ENCODE measurements at places on chromosomes 7 and 10.

DNA sequence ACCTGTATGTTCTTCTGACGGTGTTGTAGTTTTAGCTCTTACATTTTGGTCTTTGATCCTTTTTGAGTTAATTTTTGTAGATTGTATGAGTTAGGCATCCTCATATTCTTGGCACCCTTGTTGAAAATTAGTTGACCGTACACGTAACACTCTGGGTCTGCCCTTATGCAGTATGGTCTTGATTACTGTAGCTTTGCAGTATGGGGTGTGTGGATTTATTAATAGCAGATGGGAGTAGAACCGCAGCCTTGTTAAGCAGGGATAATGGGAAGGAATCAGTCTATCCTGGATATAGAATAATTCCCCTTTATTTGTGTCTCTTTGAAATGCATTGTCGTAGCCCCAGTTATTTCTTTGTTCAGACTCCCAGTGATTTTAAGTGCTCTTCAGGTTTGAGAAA lies 95.5 kb downstream of the UBE3C start:
- DNase-seq, result peak; percentile 89

GRCh38 chr10:75180592-75180991 lies 30.0 kb upstream of the VDAC2 start:
- DNase-seq, result no peak

GRCh38 chr7:1592299-1592871 lies 22.6 kb upstream of the PSMG3 start:
- DNase-seq, result no peak

DNA sequence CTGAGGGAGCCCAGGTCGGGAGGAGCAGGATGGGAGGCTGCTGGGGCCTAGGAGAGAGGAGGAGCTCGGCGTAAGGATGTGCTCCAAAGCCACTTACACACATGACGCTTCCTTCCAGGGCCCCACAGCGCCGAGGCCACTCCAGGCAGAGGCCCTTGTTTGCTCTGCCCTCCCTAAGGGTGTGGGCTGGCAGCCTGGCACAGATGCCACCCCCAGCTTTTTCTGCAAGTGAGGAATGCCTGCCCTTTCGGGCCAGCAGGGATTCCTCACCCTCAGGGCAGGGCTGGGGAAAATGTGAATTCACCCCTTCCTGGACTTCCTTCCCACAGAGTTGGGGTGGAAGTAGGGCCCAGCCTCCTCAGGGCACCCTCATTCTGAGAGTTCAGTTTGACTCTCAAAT lies 5.6 kb upstream of the AQP1 start:
- no peak for DNase-seq

GRCh38 chr10:65571011-65571570 lies 1354.7 kb upstream of the LRRTM3 start:
- DNase-seq, result peak; percentile 10

- no peak for DNase-seq
Observed at GRCh38 chr10:78332012-78332411, 298.3 kb downstream of the RPS24 start.

DNA sequence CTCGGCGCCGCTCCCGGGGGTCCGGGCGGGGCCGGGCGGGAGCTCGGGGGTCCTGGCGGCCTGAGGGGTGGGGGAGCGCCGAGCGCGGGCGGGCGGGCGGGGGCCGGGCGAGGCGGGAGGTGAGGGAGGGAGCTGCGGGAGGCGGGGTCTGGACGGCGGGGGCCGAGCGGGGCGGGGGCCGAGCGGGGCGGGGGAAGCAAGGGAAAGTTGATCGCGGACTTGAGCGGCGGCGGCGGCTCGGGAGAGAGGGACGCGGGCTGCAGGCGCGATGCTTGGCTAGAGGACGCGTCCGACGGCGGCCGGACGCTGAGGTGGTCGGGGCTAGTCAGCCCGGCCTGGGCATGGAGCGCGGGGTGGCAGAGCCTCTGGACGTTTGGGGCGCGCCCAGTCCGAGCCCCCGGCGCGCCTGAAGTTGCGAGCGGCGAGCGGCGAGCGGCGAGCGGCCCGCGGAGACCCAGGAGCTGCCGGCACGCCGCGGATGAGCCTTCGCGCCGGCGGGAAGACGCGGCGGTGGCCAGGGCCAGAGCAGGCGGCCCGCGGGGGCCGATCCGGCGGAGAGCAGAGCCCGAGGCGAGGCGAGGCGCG lies at the start of gene CDH23:
Gene CDH23, plus strand, starts transcription at position 210 of the 585 bp plus-strand sequence. CDS start 42,912 bp downstream, outside the sequence.
- DNase-seq, result no peak

DNA sequence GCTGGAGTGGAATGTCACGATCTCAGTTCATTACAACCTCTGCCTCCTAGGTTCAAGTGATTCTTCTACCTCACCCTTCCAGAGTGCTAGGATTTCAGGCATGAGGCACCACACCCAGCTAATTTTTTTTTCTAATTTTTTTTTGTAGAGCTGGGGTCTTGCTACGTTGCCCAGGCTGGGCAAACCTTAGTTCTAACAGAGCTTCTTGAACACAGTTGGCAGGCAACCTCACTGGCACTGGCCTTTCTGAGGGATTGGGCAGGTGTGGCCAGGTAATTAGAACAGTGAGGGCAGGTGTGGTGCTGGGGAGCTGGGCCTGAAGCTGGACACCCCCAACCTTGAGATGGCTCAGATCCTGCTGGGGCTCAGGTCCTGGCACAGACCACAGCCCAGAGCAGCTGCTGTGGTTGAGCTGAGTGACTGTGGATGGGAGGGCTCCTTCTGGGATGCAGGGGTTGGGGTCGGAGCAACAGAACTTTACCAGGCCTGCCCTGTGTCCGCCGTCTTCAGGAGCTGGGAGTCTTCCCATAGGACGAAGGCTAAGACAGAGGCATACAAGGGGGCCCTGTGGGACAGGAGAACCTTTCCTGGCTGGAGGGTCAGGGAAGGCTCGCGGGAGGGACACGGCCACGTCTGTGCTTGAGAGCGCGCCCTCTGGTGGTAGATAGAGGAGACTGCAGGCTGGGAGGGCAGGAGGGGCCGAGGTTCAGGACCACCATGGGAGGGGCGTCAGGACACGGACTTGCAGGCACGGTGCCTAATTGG lies 48.2 kb downstream of the COL26A1 start:
- DNase-seq, result peak; percentile 19

- DNase-seq, result no peak
Observed at GRCh38 chr10:79320316-79320715, 27.0 kb upstream of the PPIF start.

GRCh38 chr7:31910191-31910590 lies 160.0 kb downstream of the PDE1C start:
- DNase-seq, result no peak

DNA sequence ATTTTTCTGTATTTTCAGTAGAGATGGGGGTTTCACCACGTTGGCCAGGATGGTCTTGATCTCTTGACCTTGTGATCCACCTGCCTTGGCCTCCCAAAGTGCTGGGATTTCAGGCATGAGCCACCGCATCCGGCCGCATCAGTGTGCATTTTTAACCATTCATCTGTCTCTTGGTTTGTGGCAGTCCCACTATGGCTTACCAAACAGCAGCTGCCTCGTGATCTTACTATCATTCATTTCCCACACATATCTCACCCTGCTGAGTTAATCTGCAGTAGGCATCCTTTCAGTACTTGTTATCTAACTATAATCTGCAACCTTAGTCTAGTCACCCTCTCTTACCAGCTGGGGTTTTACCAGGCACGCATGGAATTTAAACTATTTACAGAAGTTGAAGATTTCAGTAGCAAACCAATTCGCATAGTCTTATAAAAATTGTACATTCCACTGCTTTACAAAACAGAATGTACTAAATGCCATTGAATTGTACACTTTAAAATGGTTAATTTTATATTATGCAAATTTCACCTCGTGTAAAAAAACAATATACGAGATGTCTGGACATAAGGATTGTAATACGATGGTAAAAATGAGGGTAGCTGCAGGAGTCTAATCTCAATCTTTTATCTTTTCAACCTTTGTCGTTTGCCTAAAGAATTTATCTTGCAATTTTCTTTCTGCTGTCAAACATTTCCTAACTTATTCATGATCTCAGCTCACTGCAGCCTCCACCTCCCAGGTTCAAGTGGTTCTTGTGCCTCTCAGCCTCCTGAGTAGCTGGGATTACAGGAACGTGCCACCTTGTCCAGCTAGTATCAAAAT lies 4.6 kb upstream of the TBC1D12 start:
- peak; percentile 28 for DNase-seq

DNA sequence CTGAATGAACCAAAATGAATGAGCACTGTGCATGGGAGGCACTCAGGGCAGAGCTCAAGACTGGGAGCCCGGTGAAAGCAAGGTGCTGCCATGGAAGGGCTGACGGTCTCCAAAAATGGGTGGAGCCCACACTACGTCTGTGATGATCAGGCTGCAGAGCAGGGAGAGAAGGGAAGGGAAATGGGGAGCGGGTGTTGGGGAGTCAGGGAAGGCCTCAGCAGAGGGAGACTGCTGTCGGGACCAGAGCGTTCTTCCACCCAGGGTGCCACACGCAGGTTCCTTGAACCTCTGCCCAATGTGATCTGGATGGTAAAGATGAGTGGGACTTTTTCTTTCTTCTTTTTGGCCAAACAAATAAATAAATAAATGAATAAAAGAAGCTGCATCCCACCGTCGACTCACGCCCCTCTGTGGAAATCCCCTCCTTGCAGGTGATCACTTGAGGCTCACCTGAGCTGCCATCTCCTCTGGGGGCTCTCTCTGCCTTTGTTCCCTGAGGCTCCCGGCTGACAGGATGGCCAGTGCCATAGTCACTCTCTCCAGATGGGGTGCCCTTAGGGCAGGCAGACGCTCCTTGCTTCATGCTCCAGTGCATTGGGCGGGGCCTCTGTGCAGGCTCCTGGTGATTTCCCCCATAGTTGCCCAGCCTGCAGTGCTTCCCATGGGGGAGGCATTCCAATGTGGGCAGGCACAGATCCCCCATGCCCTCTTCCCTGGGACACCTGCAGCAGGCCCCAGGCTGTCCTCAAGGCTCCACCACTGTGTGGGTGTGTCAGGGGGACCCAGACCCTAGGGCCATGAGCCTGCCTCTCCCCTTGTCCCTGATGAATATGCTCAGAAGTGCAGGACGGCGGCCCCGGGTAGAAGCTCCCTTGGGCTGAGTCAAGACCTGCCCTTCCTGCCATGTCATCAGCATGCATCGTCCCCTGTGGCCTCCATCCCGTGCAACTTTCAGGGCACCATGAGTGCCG lies 131.8 kb downstream of the PTPN20 start:
- no peak for DNase-seq

- no peak for DNase-seq
Observed at GRCh38 chr10:6892864-6893263, 312.8 kb upstream of the PRKCQ start.

DNA sequence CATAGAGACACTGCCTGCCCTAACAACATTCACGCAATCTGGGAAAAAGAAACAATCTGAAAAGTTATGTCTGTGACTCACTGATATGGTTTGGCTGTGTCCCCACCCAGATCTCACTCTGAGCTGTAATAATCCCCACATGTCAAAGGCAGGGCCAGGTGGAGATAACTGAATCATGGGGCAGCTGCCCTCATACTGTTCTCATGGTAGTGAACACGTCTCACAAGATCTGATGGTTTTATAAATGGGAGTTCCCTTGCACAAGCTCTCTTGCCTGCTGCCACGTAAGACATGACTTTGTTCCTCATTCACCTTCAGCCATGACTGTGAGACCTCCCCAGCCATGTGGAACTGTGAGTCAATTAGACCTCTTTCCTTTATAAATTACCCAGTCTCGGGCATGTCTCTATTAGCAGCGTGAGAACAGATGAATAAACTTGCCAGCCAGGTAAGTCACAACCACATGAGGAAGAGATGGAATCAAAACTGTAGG lies 341.5 kb upstream of the AOAH start:
- peak; percentile 18 for DNase-seq

GRCh38 chr10:14656052-14656730 lies 118.5 kb downstream of the FAM107B start:
- DNase-seq, result no peak

GRCh38 chr7:152913492-152913891 lies 153.9 kb downstream of the ACTR3B start:
- DNase-seq, result no peak

DNA sequence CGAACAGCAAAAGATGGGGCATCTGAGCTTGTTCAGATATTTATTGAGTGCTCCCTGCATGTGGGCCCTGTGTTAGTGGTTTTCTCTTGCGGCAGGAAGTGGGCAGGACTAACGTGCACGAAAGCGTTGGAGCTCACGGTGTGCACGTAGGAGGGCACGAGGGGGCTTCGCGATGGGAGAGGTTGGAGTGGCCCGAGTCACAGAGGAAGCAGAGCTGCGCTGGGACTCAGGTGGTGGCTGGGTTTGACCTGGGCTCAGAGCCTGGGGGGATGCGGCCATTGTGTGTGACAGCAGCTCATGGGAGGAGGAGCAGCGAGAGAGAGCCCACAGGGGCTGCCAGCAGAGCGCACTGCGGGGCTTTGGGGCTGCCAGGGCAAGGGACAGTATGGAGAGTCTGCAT lies 7.7 kb downstream of the ZSCAN25 start:
- no peak for DNase-seq

- DNase-seq, result no peak
Observed at GRCh38 chr7:150388306-150388705, 9.2 kb downstream of the ZNF775 start.

DNA sequence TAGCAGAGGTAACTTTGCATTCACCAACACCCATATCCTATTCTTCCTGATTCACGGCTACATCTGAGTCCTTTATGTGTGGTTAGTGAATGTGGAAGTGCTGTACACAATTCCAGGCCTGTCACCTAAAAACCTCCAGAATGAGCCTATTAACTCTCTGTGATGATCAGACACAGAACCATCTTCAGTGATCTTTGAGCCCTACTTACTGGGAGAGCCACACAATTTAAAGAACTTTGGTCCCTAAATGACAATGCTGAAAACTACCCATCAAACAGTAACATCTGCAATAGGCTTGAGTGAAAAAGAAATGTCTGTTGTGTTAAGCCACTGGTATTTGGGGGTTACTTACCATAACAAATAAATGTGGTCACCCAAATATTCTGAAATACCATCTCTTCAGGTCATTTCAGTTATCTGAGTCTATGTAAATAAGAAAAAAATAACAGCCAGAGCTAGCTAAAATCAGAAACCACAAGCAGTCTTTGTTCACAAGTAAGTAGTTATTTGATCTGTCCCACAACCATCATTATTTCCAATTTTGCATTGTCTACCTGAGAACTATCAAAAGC lies 145.7 kb downstream of the HGF start:
- DNase-seq, result no peak

DNA sequence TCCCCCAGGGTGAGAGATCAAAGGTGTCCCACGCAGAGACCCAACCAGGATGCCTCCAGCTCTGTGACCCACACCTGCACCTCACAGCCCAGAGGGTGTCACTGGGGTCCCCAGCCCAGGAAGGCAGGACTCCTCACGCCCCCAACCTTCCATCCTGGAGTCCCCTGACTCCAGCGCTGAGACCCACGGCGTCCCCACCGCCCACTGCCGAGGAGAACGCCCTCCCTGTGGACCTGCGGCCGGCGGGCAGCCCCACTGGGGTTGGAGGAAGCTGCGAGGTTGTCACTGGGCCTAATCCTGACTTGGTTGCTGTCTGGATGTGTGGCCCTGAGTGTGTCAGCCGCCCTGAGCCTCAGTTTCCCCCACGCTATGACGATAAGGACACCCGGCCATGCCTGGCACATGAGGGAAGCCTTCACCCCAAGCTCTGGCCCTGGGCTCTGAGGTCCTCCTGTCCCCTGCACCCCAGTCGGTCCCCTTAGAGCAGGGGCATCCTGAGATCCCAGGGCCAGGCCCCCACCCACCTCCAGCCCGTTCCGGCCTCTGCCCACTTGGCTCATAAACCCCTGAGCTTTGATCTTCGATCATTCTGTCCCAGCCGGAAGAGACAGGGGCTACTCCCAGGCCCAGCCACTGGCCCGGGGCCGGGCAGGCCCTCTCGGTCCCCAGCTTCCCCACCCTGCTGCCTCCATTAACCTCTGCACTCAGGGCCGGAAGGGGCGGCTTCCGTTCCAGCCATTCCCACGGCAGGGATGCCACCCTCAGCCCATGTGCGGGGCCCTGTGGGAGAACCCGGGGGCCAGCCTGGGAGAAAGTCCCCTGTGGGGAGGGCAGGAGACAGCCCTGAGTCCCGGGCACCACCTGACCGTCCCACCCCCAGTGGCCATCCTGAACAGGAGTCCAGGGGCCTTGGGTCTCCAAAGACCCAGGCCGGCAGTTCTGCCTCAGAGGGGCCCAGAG lies 113.2 kb downstream of the MICALL2 start:
- no peak for DNase-seq
